SW480 (cell line): ENCODE measurements at places on chromosomes 3 and 15.

DNA sequence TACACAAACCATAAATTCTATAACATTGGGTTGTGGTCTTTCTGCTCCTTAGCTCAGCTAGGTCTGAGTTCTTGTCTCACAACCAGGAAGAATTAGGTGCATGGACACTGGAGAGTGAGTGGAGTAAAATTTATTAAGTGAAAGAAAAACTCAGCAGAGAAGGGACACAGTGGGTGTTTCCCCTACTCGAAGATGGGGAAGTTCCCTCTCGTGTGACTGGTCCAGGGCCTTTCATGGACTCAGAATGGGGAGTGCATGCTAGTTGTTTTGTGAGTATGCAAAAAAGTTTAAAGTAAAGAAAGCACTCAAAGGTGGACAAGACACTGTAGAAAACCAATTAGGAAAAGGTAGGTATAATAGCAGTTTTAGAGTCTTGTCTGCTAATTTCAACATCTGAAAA lies 215.5 kb upstream of the RORA start:
- DNase-seq, result no peak

DNA sequence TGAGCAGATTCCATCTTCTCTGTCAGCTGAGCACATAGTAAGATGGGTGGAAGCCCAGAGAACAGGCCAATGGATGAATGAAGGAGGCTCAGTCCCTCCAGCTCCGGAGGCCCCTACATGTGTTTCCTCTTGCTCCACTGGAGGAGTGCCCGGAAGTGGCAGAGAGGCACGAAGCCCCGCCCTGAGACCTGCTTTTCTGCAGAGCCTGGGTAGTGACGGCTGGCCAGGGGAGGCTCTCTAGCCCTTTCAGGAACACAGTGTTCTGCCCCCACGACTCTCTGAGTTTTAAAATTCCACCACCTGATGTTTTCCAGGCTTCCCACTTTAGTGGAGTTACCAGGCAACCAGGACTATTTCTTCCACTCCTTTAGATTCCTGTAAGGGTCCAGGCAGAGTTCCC lies 149.4 kb upstream of the SLC6A11 start:
- peak; percentile 45 for DNase-seq

GRCh38 chr3:36893137-36893557 lies 51.7 kb downstream of the TRANK1 start:
- no peak for DNase-seq

DNA sequence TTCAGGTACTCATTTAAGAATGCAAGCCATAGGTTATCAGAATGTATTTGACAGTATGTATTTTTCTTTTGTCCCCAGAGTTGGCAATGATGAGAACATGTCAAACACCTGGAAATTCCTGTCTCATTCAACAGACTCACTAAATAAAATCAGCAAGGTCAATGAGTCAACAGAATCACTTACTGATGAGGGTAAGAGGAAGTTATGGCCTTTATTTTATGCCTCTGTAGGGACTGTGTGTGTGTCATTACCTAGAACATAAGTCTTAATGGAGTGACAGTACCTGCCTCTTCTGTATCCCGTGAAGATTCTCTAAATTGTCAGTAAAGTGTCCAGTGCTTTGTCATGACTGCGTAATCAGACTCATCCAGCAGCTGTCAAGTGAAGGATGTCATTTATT lies 77.5 kb downstream of the KLHL25 start:
- no peak for DNase-seq

GRCh38 chr3:42183991-42184632 lies 81.9 kb downstream of the CCK start:
- no peak for DNase-seq

- DNase-seq, result no peak
These were observed 47.2 kb upstream of the PLCL2 start for GRCh38 chr3:16837602-16838001.

DNA sequence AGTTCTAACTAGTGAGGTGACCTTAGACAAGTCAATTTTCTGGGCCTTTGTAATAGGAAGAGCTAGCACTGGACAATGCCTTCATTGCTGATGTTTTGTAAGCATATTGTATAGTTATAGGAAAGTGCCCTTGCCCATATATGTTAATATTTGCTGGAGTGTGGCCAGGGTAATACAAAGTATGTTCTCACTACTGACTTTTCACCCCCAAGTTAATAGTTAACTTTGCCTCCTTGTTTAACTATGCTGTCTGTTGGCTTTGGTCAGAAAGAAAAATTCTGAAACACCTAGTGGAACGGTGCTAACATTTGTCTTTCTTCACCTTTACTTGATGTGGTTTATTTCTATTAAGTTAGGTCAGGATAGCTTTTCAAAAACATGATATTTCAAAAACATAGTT lies 287.4 kb upstream of the CTNNB1 start:
- DNase-seq, result peak; percentile 36
